ENCODE measurements at places on chromosomes 3 and 15.
A peak's percentile ranks its signal among the peaks of the same experiment; 100 is the strongest.

DNA sequence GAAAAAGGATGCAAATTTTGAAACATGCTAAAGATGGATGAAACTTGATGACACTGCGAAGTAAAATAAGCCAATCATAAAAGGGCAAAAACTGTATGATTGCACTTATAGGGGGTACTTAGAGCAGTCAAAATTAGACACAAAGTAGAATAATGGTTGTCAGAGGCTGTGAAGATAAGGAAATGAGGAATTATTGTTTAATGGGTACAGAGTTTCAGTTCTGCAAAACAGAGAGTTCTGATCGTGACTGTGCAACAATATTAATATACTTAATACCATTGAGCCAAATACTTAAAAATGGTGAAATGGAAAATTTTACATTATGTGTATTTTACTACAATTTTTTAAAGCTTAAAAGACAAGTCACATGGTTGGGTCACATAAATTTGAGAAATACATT is 35.1 kb downstream of the UBE3A start:
- H3K4me3 ChIP-seq: no peak overlapping the region
- no peak for DNase-seq
- no peak overlapping the region for H3K27ac ChIP-seq

- no peak overlapping the region for H3K4me3 ChIP-seq
- H3K27ac ChIP-seq: no peak overlapping the region
- H3K36me3 ChIP-seq: peaks cover 21% of the 10 kb centered on the region
- H3K27me3 ChIP-seq: peaks cover 8% of the 10 kb centered on the region
- no peak for DNase-seq
- H3K4me1 ChIP-seq: peaks cover 35% of the 10 kb centered on the region
These were observed 312.8 kb upstream of the TLE3 start for GRCh38 chr15:70410371-70410985.

DNA sequence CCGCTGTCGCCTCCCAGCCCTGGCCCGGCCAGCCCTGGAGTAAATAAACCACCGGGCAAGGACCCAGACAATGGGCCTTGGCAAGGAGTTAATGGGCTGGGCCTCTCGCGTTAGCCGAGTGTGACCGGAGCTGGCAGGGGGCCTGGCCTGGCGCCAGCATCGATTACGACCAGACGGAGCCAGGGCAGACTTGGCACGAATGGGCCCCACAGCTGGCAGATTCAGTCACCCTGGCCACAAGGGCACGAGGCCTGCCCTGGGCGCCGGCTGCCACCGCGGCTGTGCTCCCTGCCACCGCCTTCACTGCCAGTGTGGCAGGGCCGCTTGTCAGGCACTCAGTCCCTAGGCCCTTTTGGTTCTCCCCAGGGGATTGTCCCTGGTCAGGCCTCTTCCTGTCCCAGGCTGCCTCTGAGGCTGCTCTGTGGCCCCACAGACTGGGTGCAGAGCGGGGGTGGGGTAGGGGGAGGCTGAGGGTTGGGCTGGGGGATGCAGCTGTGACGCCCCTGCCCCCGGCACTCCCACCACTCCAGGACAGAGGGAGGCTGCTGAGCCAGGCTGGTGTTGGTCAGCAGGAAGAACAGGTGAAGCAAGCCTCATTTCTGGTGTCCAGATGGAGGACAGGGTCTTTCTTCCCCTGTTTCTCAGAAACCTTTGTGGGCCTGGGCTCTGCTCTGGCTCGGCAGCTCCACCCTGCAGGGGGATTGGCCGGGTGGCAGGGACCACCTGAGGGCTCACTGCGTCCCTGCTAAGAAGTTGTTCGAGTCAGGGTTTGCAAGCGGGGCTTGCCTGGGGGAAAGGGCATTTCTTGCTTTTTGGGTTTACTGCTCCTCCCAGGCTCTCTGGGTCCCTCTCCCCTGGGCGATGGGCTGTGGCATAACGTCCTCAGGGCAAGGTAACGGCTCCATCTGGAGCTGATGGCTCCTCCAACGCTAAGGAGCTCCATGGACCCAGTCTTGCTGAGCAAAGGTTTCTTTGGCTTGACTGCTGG is 30.5 kb upstream of the SRP14 start:
- peaks cover 5% of the 10 kb centered on the region for H3K36me3 ChIP-seq
- no peak overlapping the region for H3K4me3 ChIP-seq
- peaks cover 4% of the 10 kb centered on the region for H3K27me3 ChIP-seq
- H3K27ac ChIP-seq: peak overlapping the region; percentile 11
- DNase-seq: peak; percentile 56

DNA sequence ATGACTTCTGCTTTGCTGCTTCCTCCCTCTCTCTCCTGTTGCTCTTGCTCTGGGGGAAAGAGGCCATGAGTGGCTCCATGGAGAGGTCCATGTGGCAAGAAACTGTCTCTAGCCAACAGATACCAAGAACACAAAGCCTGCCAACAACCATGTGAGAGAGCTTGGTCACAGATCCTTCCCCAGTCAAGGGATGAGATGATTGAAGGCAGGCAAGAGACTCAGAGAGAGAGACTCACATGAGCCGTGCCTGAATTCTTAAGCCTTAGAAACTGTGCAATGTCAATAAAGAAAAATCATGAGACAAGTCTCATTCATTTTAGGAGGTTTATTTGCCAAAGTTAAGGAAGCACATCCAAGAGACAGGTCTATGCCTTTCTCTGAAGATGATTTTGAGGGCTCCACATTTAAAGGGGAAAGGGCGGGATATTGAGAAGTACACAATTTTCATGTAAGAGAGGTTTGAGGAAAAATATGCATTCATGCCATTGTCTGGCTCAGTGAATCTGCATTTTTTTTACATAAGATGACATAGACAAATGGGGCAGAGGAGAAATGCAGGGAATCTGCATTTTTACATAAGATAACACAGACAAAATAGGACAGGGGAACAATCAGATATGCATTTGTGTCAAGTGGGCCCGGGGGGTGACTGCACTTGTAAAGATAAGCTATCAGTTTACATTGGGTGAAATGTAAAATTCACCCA is 59.5 kb upstream of the SUCLG2 start:
- no peaks in the 10 kb centered on the region for H3K27me3 ChIP-seq
- H3K27ac ChIP-seq: no peak overlapping the region
- H3K36me3 ChIP-seq: no peaks in the 10 kb centered on the region
- no peak for DNase-seq

GRCh38 chr15:84009616-84010015 is 226.0 kb upstream of the GOLGA6L4 start:
- H3K4me3 ChIP-seq: no peak overlapping the region
- no peak overlapping the region for H3K27ac ChIP-seq
- H3K36me3 ChIP-seq: no peaks in the 10 kb centered on the region
- H3K27me3 ChIP-seq: no peaks in the 10 kb centered on the region

GRCh38 chr15:93527374-93528050 is 438.5 kb upstream of the RGMA start:
- H3K4me1 ChIP-seq: peaks cover 18% of the 10 kb centered on the region
- DNase-seq: no peak
- H3K36me3 ChIP-seq: no peaks in the 10 kb centered on the region
- H3K4me3 ChIP-seq: no peak overlapping the region

GRCh38 chr15:74865316-74865715 is 7.8 kb downstream of the SCAMP2 start:
- no peaks in the 10 kb centered on the region for H3K27me3 ChIP-seq
- H3K4me1 ChIP-seq: peaks cover 17% of the 10 kb centered on the region
- peaks cover 18% of the 10 kb centered on the region for H3K36me3 ChIP-seq
- DNase-seq: no peak
- no peak overlapping the region for H3K27ac ChIP-seq

GRCh38 chr3:131778526-131778925 is 256.3 kb downstream of the CPNE4 start:
- no peak for DNase-seq
- H3K4me3 ChIP-seq: no peak overlapping the region
- peaks cover 12% of the 10 kb centered on the region for H3K36me3 ChIP-seq
- H3K4me1 ChIP-seq: no peaks in the 10 kb centered on the region
- no peak overlapping the region for H3K27ac ChIP-seq
- H3K27me3 ChIP-seq: no peaks in the 10 kb centered on the region

- no peaks in the 10 kb centered on the region for H3K36me3 ChIP-seq
- peaks cover 34% of the 10 kb centered on the region for H3K4me1 ChIP-seq
- no peak overlapping the region for H3K4me3 ChIP-seq
- H3K27me3 ChIP-seq: peaks cover 8% of the 10 kb centered on the region
These were observed 21.3 kb upstream of the SCN10A start for GRCh38 chr3:38837358-38837757.

DNA sequence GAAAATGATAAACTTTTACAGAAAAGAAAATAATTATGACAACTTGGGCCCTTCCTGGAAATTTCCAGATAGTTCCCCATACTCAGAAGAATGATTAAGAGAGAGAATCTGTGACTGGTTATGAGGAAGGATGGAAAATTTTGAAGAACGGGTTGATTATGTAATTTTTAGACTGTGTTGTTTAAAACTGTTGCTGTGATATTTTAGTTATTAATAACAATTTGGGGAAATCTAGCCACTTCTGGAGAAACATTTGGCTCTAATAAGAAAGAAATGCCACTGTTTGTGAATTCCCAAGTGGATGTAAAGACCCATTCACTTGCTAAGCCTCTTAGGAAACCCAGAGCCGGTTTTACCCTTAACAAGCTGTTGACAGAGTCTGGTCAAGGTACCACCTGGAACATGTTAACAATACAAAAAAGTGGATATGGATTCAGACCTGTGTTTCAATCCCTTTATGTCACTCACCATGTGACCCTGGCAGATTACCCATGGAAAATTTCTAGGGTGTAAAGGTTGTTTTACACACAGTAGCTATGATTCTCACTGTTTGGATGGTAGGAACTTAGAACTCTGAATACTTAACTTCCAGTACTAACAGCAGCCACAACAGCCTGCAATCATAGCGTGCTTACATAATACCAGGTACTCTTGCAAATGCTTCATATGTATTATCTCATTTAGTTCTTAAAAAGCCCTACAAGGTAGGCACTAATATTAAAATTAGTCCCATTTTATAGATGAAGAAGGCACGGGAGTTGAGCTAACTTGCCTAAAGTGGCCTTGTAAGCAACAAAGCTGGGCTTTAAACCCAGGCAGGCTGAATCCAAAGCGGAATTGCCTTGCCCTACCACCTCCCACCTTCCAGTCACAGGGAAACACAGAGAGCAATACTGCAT is 32.0 kb downstream of the ZBTB38 start:
- H3K4me3 ChIP-seq: peak overlapping the region; percentile 26
- no peak overlapping the region for H3K27ac ChIP-seq
- no peak for DNase-seq

DNA sequence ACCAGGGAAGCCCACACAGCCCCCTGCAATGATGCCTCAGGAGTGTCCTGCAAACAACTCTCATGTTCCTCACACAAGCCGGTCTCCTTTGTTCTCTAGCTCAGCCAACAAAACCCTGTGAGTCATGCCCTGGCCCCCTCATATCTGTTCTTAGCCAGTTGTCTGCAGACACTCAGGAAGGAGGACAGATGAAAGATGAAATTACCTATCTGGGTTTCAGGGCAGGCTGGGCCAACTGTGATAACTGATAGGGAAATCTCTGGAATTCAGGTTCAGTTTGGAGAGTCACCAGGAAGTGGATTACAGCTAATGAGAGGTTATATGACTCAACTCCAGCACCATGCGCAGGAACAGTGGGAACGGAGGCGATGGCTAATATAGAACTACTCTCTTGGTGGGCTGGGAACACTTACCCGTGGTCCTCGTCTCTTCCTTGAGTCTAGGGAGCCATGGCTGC is 352.0 kb upstream of the ADAMTS9 start:
- H3K27ac ChIP-seq: no peak overlapping the region
- no peak for DNase-seq
- no peaks in the 10 kb centered on the region for H3K4me1 ChIP-seq
- H3K36me3 ChIP-seq: no peaks in the 10 kb centered on the region
- H3K4me3 ChIP-seq: no peak overlapping the region

GRCh38 chr15:99980752-99981151 is 247.5 kb upstream of the LYSMD4 start:
- DNase-seq: no peak
- no peak overlapping the region for H3K27ac ChIP-seq
- H3K27me3 ChIP-seq: no peaks in the 10 kb centered on the region
- H3K36me3 ChIP-seq: no peaks in the 10 kb centered on the region

- peaks cover 15% of the 10 kb centered on the region for H3K36me3 ChIP-seq
- H3K27ac ChIP-seq: no peak overlapping the region
- H3K4me1 ChIP-seq: no peaks in the 10 kb centered on the region
These were observed 5.5 kb upstream of the GP5 start for GRCh38 chr3:194404365-194405140.

- no peaks in the 10 kb centered on the region for H3K27me3 ChIP-seq
- no peak overlapping the region for H3K4me3 ChIP-seq
- H3K4me1 ChIP-seq: peaks cover 11% of the 10 kb centered on the region
- no peak for DNase-seq
- no peaks in the 10 kb centered on the region for H3K36me3 ChIP-seq
These were observed 38.8 kb upstream of the ARL14 start for GRCh38 chr3:160638184-160638583.

DNA sequence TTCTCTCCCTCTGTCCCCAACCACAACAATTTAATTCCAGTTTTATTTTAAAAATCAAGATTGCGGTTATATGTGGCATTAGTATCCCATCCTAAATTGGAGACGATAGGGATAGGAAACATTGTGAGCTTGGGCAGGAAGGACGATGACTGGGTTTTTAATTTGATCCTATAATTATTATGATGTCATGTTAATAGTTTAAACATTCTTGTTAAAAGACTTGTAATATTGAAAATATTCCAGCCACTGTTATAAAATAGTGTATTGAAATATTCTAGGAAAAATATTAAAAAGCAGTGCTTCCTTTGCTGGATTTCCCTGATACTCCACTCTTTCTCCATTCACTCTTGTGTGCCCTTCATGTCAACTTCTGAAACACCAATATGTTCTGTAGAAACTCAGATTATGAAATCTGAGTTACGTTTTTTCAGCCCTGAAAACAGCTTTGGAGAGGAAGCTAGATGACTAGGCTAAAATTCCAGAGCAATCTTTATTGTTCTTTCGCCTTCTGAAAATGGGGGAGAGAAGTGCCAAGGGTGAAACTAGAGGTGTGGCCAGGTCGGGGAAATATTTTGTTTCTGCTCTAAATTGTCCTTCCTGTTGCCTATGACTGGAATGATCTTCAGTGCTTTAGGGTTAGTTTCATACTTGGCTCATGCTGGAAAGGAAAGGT is 46.1 kb upstream of the MAP3K13 start:
- DNase-seq: no peak
- no peak overlapping the region for H3K4me3 ChIP-seq
- H3K27me3 ChIP-seq: no peaks in the 10 kb centered on the region
- no peak overlapping the region for H3K27ac ChIP-seq
- H3K4me1 ChIP-seq: no peaks in the 10 kb centered on the region
- H3K36me3 ChIP-seq: no peaks in the 10 kb centered on the region
